ENCODE measurements at places on chromosomes 1 and 21.

GRCh38 chr1:245493029-245493428 lies 338.2 kb downstream of the KIF26B start:
- DNase-seq: no peak

GRCh38 chr21:40610345-40610744 lies 236.6 kb downstream of the DSCAM start:
- no peak for DNase-seq

DNA sequence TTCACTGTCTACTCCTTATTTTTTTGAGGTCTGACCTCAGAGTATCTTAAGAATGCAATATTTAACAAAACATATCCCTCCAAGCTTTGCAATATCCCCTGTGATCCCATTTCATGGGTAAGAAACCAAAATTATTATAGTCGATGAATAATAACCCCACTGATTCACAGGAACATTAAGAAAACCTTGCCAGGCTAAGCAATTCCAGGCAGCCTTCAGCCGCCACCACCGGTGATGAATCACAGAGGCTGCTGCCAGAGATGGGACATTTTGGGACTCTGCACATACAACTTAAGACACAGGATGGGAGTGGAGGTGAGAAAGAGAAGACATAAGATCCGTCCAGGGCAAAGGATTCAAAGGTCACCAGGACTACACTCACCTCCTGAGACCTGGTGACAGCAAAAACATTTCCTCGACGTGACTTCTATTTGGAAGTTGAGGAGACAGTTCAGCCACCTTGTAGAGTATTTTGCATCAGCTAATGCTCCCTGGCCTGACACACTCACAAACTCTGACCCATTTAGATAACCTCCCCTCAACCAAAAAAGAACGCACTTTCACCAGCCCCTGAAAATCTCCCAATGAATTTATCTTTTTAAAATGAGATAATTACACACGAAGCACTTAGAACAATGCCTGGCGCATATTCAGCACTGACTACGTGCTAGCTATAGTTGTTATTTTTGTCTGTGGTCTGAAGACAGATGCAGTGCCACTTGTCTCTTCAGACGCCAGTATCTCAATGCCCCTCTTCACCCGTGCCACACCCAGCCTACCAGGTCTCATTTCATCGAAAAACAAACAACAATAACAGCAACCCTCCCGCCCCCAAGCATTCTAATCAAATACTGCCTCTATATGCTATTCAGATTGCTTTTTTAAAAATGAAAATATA lies 17.8 kb upstream of the OVAAL start:
- DNase-seq: no peak

DNA sequence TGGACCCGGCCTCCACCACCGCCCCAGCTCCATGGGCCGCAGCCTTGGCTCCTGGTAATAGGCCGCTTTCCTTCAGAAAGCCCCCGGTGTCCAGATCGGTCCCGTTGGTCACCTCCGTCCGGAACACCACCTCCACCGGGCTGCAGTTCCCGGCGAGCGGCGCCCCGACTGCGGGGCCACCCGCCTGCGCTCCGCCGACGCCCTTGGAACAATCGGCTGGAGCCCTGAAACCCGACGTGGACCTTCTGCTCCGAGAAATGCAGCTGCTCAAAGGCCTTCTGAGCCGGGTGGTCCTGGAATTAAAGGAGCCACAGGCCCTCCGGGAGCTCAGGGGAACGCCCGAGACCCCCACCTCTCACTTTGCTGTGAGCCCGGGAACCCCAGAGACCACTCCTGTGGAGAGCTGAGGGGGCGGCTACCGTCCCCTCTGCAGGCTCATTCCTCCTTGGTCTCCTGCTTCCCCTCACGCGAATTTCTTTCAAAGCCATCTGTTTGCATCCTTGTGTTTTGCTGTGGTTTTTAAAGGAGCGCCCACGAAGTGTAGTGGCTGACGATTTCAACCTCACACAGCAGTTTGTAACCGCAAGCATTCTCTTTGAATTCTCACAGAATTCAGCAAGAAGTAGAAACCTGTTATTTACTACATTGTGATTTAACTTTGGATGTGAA lies 6.0 kb downstream of the FCRLB start:
- DNase-seq: no peak

- DNase-seq: no peak
These were observed 106.3 kb downstream of the RNF220 start for GRCh38 chr1:44511363-44511762.

DNA sequence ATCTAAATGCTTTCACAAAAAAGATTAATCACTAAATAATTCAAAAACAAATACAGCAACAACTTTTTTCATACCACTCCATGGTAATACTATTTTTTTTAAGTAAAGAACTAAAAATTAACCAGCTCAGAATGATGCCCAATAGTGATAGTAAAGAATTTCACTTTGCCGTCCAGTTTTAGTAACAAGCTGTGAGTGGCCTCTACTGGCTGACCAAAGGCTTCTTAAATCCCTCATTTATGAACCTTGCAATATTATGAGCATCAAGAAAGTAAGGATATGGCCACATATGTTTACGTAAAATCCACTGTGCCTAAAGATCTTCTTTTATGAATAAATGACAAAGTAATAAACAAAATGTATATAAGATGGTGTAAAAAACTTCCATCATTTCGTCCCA lies 108.6 kb downstream of the GPATCH2 start:
- DNase-seq: no peak

DNA sequence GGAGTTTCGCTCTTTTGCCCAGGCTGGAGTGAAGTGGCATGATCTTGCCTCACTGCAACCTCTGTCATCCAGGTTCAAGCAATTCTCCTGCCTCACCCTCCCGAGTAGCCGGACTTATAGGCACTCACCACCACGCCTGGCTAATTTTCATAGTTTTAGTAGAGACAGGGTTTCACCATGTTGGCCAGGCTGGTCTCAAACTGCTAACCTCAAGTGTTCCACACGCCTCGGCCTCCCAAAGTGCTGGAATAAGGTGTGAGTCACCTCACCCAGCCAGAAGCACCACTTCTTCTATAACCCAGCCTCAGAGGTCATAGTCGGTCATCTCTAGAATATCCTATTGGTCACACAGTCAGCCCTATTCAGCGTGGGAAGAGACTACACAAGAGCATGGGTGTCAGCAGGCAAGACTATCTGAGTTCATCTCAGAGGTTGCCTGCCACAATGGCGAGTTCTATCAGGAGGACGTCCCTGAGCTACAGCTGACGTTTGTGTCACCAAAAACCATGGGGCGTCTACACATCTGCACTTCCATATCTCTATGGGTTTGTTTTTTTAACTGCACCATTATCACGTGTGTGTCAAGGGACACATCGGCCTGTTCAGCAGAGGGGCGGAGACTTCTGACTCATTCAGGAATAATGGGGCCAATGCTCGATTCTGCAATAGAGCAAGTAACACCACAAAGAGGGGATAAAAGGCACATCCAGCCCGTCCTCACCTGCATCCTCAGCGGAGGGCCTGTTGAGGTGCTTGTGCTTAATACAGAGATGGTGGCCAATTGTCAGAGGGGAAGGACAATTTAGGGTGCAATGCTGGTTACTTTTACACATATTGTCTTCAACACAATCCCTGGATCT lies 256.3 kb upstream of the IRF2BP2 start:
- DNase-seq: no peak

DNA sequence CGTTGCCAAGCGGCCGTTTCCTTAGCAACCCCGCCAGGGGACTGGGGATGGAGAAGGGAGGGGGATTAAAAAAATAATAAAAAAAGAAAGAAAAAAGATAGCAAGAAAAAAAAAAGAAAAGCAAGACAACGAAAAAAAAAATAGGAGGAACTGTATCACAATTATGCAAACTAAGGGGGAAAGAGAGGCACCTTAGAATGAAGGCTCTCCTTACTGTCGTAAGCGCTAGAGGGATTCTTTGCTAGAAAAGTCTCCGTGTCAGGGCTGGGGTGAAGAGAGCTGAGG lies 625 bp upstream of the NEGR1 start:
- no peak for DNase-seq

- no peak for DNase-seq
These were observed 198.3 kb downstream of the DUSP10 start for GRCh38 chr1:221543529-221544120.

GRCh38 chr1:110436635-110437034 lies 14.3 kb upstream of the PROK1 start:
- no peak for DNase-seq

DNA sequence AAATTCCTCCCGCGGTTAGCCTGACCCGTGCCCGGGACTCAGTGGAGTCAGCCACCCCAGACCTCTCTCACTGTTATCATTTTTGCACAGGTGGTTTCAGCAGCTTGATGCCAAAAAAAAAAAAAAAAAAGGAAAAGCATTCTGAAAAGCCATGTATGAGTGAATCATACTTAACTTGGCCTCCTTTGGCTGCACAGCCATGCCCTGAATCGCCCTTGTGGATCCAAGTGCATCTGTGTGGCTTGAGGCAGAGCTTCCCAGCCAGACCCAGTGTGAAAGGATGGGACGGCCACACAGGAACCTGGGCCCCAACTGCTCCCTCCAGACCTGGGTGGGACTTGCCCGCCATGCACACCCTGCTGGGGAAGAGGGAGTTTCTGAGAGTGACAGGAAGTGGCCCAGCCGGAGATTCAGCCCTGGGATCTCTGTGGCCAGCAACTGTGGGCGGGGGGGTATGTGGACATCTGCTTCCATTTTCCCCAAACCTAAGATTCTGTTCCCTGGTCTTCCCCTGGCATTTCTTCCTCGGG lies 8.6 kb downstream of the YBEY start:
- no peak for DNase-seq

DNA sequence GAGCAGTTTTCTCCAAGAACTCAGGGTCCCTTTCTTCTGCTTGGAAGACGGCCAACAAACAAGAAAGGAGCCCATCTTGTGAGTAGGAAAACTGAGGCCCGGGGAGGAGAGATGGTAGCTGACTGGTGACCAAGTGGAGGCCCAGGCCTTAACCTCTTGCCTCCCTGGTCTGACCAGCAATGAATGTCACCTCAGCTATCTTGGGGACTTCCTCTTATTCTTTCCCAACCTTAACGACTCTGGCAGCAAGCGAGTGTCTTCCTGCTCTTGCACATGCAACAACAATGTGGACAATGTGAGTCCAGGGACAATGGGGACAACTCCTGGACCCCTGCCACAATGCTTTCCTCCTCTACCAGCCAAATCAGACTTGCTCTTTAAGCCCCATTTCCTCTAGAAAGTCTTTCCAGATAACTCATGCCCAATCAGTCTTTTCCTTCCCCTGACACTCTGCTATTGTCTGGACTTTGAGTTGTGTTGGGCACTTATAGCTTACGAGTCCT lies 12.6 kb downstream of the HSPG2 start:
- DNase-seq: no peak

DNA sequence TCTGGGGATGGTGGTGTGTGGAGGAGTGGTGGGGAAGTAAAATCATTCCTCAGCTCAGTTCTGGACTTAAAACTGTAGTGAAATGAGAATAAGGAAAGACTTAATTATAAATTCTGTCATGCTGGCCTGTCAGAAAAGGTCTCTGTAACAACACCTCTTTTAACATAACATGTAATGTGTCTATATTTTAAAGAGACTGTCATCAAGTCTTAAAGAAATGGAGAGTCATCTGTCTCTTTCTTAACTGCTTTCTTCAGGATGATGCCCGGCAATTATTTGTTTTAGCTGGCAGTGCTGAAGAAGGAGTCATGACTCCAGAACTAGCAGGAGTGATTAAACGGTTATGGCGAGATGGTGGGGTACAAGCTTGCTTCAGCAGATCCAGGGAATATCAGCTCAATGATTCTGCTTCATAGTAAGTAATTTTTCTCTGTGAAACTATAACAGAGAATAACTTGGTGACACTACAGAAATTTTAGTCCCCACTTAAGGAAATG lies 30.6 kb downstream of the GNAI3 start:
- DNase-seq: no peak

DNA sequence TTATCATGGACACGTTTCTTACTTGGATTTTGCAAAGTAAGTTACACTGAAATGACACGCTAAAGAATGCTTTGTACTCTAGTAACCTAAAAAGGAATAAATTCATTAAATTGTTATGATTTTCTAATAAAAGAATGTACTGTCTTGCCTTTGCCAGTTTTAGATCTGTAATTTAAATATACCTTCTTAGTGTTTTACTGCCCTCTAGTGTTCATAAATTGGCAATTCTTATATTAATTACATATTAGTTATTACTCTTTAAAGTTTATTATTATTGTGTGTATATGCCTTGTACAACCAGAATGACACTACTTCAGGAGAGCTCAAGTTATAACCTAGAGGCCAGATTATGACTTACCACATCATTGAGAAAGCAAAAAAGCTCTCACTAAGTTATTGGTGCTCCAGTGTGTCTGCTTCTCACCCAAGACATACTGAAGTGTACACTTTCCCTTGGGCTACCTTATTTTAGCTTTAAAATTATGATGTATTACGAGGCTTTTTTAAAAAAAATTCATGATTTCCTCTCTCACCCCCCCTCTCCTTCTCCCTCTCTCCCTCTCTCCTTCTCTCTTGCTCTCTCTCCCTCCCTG lies 169.9 kb downstream of the HS2ST1 start:
- DNase-seq: no peak

- DNase-seq: no peak
These were observed 2.2 kb downstream of the GPR153 start for GRCh38 chr1:6258675-6259074.

DNA sequence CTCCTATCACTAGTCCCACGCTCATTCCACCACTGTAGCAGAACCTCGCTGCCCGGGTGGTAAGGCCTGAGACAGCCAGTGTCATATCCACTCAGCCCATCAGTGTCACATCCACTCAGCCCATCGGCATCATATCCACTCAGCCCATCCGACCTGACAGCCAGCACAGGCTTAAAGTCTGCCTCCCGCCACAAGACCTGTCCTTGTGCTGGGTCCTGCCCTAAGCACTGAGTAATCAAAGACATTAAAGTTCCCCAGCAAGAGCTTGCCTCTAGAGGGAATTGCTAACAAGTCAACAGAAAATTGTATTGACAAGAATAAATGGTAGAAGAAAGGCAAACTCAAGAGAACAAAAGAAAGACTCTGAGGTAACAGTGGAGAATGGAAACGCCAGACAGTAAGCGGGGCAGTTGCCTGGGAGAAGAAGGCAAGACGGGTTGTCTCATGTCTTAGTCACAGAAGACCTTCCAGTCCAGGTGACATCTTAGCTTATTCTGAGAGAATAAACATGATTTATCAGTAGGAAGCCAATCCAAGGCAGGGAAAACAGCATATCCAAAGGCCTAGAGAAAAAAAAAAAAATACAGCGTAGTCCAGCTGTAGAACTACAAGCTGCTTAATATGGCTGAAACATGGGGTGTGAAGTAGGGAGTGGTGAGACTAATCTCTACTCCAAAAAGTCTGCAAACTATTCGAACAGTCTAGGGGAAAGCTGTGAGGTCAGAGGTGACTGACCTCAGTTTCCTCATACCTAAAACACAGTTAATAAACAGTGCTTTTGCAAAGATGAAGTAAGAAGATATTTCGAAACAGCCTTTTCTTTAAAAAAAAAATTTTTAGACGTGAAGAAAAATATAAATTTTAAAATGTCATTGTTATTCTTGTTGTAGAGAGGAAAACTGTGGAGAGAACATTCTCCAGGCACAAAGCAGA lies 1.1 kb downstream of the ITLN1 start:
- no peak for DNase-seq

Data from activated CD8-positive, alpha-beta memory T cell treated with anti-CD3 and anti-CD28 coated beads for 4 hours (primary cell).